ENCODE measurements at places on chromosomes 7 and 10. TPM values are rescaled to one million over a fixed set of nuclear protein-coding genes. Genes with fewer than 3 reads are reported as not detected.

The VAX1 gene
- not detected for total RNA-seq

The MRPL43 gene
- 101 TPM for total RNA-seq

The CYP3A4 gene
- not detected for total RNA-seq

The ZCWPW1 gene
- total RNA-seq, result 1.8 TPM

The ZMIZ1 gene
- total RNA-seq, result 52.3 TPM

The ADD3 gene
- 681 TPM for total RNA-seq

The BPGM gene
- total RNA-seq, result 19.1 TPM

The SHTN1 gene
- total RNA-seq, result 2.1 TPM

The LHFPL3 gene
- total RNA-seq, result not detected

The PUS7 gene
- 31.4 TPM for total RNA-seq

The GPC2 gene
- 3.1 TPM for total RNA-seq

The TFR2 gene
- 0.64 TPM for total RNA-seq

The KIN gene
- total RNA-seq, result 7.0 TPM

The PCGF5 gene
- 17.1 TPM for total RNA-seq

The FOXI2 gene
- not detected for total RNA-seq

The CPA5 gene
- total RNA-seq, result not detected

The GPR37 gene
- 6.5 TPM for total RNA-seq

The PDE1C gene
- total RNA-seq, result 0.26 TPM

The INSYN2A gene
- total RNA-seq, result 0.91 TPM

Data from epithelial cell of alveolus of lung (primary cell).